ENCODE measurements at places on chromosomes 13 and 19.

- no peak for DNase-seq
These were observed 10.6 kb upstream of the TLE2 start for GRCh38 chr19:3039641-3040077.

DNA sequence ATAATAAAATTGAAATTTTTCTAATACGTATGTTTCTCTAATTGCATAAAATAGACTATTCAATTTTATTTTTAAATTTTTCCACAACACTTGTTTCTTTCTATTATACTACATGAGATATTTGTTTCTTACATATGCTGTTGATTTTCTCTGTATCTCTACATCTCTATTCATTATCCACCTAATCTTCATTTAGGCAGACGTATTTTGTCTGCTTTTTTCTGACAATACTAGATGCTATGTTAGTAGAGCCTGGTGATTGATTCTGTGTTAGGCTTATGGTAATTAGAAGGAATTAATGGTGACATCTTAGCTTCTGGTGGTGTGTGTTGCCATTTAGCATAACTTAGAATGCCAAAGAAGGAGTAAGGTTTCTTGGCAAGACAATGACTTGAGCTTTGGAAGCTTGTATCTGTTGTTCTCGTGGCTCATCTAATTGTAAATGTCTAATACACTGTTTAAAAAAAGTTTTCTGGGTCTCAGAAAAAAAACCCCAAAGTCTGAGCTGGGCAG is 1610.7 kb upstream of the PCDH20 start:
- DNase-seq: no peak

- no peak for DNase-seq
These were observed 422.3 kb downstream of the SPRY2 start for GRCh38 chr13:79918620-79919019.

DNA sequence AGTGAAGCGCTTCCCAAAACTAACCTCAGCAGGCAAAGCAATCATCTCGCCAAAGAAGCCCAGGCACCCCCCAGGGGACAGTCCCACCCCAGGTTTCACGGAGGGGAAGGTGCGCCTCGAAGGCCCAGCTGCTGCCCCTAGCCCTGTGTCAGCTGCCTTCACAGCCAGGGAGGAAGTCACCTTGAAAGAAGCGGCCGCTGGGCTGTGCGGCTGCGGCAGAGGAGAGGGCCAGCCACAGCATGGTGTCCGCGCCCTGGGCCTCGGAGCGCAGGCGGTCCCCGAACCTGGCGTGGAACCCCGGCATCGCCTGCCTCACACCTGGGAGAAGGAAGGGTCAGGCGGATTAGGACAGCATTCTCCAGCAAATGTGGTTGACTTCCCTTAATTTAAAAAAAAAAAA is 35.0 kb downstream of the DHRS12 start:
- DNase-seq: no peak

DNA sequence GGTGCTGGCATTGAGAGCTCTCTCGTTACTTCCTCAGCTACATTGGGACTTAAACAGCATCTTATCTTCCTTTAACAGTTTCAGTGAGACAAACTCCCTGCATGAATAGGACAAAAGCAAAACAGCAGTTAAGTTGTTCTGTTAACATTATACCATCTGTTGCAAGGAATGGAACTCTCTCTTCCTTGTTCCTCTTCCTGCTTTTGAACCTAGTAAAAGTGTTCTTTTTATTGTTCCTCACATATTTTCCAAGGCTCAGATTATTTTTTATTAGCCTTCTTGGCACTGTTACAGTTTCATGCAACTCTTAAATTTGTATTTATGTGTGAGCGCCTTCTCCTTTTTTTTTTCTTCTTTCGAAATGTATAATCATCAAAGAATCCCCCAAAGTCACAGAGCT is 202.6 kb upstream of the UFM1 start:
- DNase-seq: no peak

GRCh38 chr13:98909016-98909415 is 68.8 kb downstream of the DOCK9 start:
- no peak for DNase-seq

GRCh38 chr13:24631922-24632321 is 48.3 kb upstream of the ATP12A start:
- no peak for DNase-seq

DNA sequence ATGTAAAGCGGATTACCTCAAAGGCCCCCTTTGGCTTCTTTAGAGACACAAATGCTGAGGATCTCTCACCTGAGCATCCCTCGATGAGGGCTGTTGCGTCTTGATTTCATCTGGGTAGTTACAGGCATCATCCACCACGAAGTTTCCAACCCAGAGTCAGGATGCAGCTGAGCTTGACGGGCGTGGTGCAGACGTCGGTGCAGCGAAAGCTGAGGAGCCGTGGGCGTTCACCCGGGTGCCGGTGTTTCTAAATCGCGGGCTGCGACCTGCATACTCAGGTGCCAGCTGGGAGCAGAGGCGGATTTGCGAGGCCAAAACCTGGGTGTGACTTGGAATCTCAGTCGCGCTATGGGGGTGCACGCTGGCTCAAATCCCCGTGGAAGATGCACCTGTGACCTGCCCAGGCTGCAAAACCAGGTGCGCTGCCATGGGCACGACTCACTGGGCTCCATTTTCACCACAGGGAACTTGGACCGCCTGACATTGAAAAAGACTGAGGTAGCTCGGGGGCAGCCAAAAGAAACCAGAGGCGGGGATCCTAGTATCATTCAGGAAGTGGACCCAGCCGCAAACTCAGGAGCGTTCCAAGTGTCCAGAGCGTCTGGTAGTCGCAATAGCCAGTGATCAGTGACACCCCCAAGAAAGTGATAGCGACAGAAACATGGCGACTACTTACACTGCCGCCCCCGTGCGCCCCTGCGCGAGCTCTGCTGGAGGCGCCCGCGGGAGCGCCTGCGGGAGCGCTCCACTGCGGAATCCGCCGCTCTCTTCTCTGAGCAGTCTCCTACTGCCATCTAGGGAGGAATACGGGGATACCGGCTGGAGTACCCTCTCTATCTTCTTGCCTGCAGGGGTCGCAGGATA is 36.4 kb upstream of the IGFL4 start:
- DNase-seq: no peak

DNA sequence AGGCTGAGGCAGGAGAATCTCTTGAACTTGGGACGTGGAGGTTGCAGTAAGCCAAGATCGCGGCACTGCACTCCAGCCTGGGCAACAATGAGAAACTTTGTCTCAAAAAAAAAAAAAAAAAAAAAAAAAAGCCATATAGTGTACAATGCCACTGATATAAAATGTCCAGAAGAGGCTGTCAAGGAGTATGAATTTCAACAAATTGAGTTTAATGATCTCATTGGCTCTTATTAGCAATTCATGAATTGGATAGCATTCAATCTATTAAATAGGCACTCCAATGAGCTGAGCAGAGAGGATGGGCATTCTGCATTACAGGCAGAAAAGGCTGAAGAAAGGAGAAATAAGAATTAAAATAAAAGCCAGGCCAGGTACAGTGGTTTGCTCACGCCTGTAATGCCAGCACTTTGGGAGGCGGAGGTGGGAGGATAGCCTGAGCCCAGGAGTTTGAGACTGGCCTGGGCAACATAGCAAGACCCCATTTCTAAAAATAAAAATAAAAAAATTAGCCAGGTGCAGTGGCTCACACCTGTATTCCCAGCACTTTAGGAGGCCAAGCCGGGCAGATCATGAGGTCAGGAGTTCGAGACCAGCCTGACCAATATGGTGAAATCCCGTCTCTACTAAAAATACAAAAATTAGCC is 757 bp upstream of the LMNB2 start:
- DNase-seq: no peak

DNA sequence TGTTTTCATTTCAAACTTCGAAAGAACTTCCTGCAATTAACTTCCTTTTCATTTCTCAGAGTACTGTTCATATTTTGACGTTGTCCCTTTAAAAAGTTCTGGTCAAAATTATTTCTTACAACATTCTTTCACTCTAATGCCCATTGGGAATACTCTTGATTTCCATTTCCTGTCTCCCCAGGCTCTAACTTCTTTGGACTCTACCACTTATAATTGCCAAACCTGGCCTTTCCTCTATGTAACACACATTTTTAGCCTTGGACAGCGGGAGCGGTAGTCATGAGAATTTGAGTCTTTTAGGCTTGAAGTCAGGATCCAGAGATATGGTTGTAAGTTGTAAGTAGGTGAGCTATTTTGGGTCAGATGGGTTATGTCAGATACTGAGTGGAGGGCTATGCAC is 163.5 kb upstream of the SPRY2 start:
- no peak for DNase-seq

DNA sequence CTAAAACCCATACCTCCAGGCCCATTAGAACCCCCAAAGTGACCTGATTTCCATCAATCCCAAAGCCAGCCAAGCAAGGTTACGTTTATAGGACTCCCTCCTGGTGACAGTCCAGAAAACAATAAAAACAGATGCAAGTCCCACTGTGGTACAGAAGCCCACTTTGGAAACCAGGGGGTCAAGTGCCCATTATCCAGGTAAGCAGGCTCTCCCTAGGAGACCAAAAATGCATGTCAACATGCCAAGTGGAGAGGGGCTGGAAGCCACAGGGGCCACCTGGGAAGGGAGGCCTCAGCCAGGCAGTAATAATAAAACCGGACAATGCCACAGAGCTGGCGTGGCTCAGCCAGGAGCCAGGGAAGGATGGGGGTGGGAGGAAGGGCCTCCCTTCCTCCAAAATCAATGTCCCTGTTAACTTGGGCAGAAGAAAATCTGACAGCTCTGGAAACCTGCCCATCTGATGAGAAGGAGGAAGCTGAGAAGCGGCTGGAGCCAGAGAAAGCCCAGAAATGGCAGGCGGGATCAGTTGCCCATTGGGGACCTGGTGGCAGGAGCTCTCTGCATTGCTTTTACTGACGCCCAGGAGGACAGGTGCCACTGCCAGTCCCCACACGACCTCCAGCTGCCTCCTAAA is 160.4 kb downstream of the ZIC5 start:
- no peak for DNase-seq

DNA sequence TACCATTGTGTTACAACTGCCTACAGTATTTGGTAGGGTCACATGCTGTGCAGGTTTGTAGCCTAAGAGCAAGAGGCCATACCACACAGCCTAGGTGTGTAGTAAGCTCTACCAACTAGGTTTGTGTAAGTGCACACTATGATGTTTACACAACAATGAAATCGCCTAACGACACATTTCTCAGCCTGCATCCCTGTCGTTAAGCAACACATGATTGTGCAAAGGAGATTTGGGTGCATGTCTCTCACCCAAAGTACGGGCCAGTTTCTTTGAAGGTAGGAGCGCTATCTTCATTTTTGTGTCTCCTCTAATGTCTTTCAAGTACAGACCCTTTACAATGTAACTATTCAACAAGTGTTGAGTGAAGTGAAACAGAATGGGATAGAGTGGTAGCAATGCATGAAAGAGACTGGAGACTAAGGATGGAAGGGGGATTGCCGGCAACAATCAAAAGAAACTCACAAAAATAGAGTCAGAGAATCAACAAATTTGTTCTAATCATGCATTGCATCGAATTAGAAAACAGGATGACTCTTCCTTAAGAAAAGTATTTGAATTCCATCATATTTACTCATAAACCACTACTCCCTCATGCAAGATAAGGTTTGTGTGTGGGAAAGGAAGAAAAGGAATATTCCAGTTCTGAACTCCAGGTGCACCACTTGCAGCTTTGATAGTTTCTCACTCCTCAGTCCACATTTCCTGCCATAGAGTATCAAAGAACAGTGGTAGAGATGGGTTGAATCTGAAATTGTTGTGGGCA is 60.2 kb upstream of the TNFRSF19 start:
- no peak for DNase-seq

GRCh38 chr19:1455336-1456120 is 5.6 kb downstream of the APC2 start:
- DNase-seq: no peak

GRCh38 chr13:61592489-61592888 is 176.8 kb upstream of the PCDH20 start:
- DNase-seq: no peak

- no peak for DNase-seq
These were observed 51.1 kb downstream of the HS6ST3 start for GRCh38 chr13:96141032-96141431.

DNA sequence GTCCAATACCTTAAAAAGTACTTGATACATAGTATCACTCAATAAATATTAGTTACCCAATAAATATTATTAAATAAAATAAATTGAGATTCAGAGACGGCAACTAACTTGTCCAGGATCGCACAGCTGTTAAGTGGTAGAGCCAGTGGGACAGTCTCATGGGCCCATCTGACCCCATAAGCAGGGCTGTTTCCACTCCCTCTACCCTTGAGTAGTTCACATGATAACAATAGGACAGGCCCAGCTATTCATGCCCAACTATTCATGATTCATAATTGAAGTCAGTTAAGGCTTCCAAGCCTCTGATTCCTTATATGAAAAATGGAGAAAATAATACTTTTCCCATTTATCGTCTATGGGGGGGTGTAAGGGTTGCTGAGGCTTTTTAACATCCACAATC is 78.2 kb downstream of the C13orf42 start:
- no peak for DNase-seq

DNA sequence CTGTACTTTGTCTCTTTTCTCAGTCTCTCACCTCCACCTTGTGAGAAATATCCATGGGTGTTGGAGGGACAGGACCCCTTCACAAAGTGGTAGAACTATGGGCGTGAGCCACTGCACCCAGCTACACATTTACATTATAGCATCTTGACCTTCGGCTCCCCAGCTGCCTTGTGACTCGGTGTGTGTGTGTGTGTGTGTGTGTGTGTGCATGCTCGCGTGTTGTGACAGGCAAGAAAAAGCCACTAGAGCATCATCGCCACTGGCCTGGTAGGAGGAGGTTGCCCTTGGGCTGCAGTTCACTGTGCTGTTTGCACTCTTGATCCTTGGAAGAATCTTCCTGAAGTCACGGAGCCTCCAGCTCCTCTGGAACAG is 13.7 kb upstream of the ZNF888 start:
- DNase-seq: no peak

DNA sequence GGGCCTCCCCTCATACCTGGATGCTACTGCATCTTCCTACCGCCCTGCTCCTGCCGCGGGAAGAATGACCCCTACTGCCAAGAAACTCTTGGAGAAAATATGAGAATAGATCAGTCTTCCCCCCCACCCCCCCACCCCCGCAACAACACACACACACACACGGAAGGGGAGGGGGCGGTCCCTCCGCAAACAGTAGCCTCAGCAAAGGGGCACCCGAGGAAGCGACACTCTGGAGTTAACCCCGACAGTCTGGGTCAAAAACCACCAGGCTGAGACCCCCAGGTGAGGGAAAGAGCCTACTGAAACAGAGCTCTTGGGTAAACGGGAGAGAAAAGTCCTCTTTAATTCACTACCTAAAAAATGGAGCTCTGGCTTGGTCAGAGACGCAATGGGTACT is 1.2 kb downstream of the MED26 start:
- no peak for DNase-seq
